ENCODE measurements at places on chromosomes 6 and 20. TPM values are rescaled to one million over a fixed set of nuclear protein-coding genes. Genes with fewer than 3 reads are reported as not detected.

GRCh38 chr20:14295238-14295637, 42.2 kb downstream of the FLRT3 start:
- H3K36me3 ChIP-seq = no peaks in the 10 kb centered on the region
- H3K27me3 ChIP-seq = no peaks in the 10 kb centered on the region
- H3K4me3 ChIP-seq = no peak overlapping the region
- H3K4me1 ChIP-seq = no peaks in the 10 kb centered on the region
- no peak overlapping the region for H3K27ac ChIP-seq

MATN4 gene
- not detected for total RNA-seq

MUC21 gene
- not detected for total RNA-seq

SLC32A1 gene
- not detected for total RNA-seq

- no peak for DNase-seq
- no peaks in the 10 kb centered on the region for H3K27me3 ChIP-seq
- no peaks in the 10 kb centered on the region for H3K36me3 ChIP-seq
- no peak overlapping the region for H3K4me3 ChIP-seq
- peaks cover 45% of the 10 kb centered on the region for H3K4me1 ChIP-seq
- peak overlapping the region; percentile 69 for H3K27ac ChIP-seq
Measured at GRCh38 chr6:37004044-37004980, 1.1 kb upstream of the FGD2 start.

PAX1 gene
- not detected for total RNA-seq

GRCh38 chr6:72826744-72827438, 205.0 kb downstream of the KCNQ5 start:
- H3K36me3 ChIP-seq = no peaks in the 10 kb centered on the region
- H3K27ac ChIP-seq = no peak overlapping the region
- no peak for DNase-seq
- no peaks in the 10 kb centered on the region for H3K27me3 ChIP-seq
- H3K4me3 ChIP-seq = no peak overlapping the region

DNA sequence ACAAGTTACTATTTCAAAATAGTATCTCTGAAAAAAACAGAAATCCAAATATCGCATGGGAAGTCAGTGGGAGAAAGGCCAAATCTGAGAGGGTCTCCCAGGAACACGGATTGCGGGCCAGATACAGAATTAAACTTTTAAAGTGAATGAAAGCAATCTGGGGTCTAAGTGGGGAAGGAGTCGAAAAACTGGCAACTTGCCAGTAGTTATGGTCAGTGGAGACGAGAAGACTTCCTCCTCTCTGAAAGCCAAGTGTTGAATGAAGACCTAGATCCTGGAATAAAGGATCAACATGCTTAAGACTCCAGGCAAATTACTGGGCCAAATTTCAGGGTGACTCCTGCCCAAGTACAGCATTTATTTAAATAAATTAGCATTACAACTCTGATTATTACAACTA, 123.6 kb downstream of the BFSP1 start:
- DNase-seq = no peak
- no peaks in the 10 kb centered on the region for H3K36me3 ChIP-seq
- H3K27me3 ChIP-seq = peaks cover 2% of the 10 kb centered on the region
- no peak overlapping the region for H3K27ac ChIP-seq
- no peaks in the 10 kb centered on the region for H3K4me1 ChIP-seq

DNA sequence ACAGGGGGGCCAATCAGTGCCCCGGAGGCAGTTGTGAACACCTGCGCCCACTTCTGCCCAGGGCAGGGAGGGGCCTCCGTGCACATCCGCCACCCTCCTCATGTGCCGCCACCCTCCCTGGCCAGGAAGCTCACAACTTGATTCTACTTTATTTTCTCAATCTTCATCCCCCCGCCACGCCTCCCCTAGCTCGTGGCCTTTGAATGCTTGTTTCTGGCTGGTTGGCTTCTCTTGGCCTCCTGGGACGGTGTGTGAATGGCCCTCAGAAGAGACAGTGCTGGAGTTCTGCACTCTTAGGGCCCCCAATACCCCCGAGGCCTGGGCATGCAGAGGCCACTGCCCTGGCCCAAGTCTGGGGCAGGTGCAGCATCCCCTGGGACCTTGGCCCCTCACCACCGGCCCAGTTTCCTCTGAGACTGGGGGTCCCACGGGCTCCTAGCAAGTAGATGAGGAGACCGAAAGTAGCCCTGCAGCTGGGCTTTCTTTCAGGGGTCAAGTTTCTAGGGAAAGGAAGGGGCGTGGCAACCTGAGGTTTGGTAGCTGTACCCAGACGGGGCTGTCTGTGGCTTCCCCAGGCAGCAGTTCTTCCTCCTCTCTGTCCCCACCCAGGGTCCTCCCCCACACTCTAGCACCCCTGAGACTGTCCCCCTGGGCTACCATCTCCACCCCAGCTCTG, 1.3 kb downstream of the RGS19 start:
- peaks cover 29% of the 10 kb centered on the region for H3K36me3 ChIP-seq
- peaks cover 60% of the 10 kb centered on the region for H3K4me1 ChIP-seq
- no peaks in the 10 kb centered on the region for H3K27me3 ChIP-seq
- H3K4me3 ChIP-seq = peak overlapping the region; percentile 75
- DNase-seq = peak; percentile 83
- H3K27ac ChIP-seq = peak overlapping the region; percentile 69

WFDC5 gene
- not detected for total RNA-seq

DEFB125 gene
- not detected for total RNA-seq

DNA sequence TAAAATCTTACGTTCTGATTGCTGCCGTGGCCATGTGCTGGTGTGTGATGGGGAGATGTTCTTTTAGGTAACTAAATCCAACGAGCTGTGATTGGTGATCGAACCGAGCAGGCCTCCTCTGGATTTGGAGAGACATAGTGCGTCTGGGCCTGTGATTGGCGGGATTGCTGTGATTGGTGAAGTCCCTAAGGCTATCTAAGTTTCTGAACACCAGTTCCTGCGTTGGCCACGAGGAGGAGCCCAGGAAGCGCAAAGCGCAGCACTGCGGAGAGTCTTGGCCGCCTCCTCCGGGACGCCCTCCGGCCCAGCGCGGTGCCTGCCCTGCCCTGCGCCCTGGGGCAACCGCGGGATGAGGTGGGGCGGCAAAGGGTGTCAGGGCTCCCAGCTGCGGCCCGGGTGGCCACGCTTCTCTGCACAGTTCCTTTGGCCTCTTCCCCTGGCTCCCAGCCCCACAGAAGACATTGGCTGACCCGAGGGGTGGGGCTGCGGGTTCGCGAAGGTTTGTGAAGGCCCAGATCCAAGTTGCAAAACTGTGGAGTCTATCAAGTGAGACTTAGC, 33.0 kb downstream of the HNF4A start:
- no peak overlapping the region for H3K27ac ChIP-seq
- H3K4me1 ChIP-seq = peaks cover 6% of the 10 kb centered on the region
- H3K4me3 ChIP-seq = no peak overlapping the region
- DNase-seq = peak; percentile 61
- H3K36me3 ChIP-seq = no peaks in the 10 kb centered on the region

ZSCAN9 gene
- 18.7 TPM for total RNA-seq

DNA sequence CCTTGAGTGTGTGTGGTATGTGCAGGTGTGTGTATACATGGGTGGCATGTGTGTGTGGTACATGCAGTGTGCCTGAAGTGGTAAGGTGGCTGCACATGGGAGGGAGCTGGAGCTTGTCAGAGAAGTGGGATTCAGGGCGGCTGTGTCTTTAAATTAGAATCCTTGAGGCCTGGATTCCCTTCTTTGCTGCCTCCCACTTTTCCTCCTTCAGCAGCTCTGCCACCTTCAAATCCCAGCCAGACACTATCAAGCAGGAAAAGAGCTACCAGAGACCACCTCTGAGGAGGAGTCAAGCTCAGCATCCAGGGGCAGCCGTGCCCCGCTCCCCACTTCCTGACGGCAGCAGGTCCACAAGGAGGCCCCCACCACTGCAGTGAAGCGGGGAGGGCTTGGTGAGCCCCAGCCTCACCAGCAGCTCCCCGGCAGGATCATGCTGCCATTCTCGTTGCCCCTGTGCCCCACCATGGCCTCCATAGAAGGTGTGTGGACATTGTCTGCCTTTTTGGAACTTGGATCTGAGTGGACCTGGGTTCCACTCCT, 131.0 kb upstream of the MLN start:
- H3K4me1 ChIP-seq = no peaks in the 10 kb centered on the region
- H3K27ac ChIP-seq = no peak overlapping the region
- no peaks in the 10 kb centered on the region for H3K36me3 ChIP-seq
- peaks cover 3% of the 10 kb centered on the region for H3K27me3 ChIP-seq
- no peak for DNase-seq

FOXF2 gene
- total RNA-seq = not detected

GRCh38 chr6:27755768-27756167, 156.4 kb downstream of the OR2B2 start:
- H3K27me3 ChIP-seq = no peaks in the 10 kb centered on the region
- peaks cover 15% of the 10 kb centered on the region for H3K4me1 ChIP-seq
- no peak overlapping the region for H3K4me3 ChIP-seq
- H3K27ac ChIP-seq = no peak overlapping the region
- DNase-seq = no peak

NTSR1 gene
- total RNA-seq = 0.45 TPM
